ENCODE measurements at places on chromosomes 2 and 18.
A peak's percentile ranks its signal among the peaks of the same experiment; 100 is the strongest.

DNA sequence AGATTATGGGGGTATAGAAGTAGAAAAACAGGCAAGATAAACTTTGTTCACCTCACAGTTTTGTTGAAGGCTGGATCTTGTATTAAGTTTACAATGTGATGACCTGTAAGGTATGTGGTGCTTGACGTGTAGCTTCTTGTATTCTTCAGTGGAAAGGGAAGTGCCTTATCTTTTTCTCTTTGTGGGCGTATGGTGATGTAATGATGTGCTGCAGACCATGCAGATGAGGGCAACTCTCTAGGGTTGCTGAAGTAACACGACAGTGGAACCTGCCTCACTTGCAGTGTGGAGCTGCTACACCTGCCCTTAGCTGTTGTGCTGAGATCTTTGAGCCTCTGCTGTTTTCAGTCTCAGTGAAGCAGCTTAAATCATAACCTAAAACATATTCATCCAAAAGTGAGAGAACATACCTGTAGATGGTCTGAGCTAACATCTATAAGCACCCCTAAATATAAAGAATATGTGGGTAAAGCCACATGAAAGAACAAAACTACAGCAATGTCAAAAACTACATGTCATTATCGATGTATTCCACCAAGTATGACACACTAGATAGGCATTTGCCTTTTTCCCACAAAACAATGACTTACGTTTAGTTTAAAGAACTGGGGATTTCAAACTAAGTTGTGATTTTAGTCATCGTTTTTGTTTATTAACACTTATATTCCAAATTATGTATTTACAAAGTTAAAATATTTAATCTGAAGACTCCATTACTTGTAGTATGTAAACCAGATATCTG, 1144.1 kb downstream of the CNTNAP5 start:
- DNase-seq = peak; percentile 3

DNA sequence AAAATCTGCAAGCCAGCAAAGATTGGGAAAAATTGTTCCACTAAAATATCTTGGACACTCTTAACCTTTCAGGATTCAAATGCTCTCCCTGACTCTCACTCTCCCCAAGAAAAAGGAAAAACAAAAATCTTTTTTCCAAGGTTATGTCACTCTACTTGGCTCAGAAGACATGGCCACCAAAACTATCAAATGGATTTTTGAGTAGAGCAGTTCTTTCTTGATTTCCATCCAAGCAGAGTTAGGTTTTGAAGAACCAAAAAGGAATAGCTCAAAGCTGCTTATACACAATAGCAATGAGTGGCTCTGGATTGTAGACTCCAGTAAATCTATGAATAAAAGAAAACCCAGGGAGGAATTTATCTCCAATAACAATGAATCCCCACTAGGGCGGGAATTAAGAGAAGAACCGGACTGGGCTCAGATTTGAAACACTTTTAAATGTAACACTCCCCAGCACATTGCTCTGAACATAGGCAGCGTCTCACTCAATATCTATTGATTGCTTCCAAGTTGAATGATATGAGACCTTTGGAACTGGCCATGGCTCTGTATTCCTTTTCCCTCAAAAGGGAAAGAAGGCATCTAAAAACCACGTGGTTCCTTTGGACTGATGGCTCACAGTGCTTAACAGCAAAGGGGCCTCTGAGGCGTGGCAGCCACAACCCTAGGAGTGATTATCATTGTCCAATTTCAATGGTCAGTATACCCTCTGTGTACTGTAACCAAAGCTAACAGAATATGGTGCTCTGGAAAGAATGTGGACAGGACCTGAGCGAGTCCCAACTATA, 68.3 kb downstream of the SPRED2 start:
- no peak for DNase-seq

DNA sequence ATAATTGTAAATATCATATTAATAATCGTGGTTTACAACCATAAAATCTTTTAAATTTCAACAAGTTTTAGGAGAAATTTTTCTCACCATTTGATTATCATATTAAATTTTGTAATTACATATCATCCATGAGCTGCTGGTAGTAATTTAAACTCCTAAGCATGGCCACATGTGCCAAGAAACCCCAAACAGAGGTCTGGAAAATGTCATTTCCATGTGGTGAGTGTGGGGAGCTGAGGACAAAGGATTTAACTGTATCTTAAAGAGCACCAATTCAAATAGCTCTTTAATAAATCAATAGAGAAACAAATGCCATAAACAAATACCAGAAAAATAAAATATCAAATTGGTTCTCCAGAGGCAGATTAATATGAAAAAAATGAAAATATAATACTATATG, 26.3 kb downstream of the PSME4 start:
- DNase-seq = no peak

- no peak for DNase-seq
Observed at GRCh38 chr2:83991992-83992391, 467.1 kb downstream of the SUCLG1 start.

- DNase-seq = no peak
Observed at GRCh38 chr2:190695739-190696138, 46.9 kb downstream of the NAB1 start.

GRCh38 chr2:174552880-174553279, 44.7 kb downstream of the WIPF1 start:
- DNase-seq = no peak

- DNase-seq = no peak
Observed at GRCh38 chr2:168731002-168731401, 71.4 kb upstream of the NOSTRIN start.

GRCh38 chr18:45653090-45653489, 37.8 kb downstream of the SLC14A2 start:
- DNase-seq = no peak

GRCh38 chr2:181745796-181746540, 65.7 kb upstream of the NEUROD1 start:
- DNase-seq = no peak

DNA sequence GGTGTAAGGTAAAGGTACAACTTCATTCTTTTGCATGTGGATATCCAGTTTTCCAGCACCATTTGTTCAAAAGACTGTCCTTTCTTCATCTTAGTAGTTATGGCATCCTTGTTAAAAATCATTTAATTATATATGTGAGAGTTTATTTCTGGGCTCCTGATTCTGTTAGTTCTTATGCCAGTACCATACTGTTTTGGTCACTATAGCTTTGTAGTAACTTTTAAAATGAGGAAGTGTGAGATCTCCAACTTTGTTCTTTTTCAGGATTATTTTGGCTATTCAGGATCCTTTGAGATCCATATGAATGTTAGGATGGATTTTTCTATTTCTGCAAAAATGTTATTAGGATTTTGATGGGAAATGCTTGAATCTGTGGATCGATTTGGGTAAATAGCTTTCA, 16.8 kb downstream of the ACTR3 start:
- DNase-seq = no peak

DNA sequence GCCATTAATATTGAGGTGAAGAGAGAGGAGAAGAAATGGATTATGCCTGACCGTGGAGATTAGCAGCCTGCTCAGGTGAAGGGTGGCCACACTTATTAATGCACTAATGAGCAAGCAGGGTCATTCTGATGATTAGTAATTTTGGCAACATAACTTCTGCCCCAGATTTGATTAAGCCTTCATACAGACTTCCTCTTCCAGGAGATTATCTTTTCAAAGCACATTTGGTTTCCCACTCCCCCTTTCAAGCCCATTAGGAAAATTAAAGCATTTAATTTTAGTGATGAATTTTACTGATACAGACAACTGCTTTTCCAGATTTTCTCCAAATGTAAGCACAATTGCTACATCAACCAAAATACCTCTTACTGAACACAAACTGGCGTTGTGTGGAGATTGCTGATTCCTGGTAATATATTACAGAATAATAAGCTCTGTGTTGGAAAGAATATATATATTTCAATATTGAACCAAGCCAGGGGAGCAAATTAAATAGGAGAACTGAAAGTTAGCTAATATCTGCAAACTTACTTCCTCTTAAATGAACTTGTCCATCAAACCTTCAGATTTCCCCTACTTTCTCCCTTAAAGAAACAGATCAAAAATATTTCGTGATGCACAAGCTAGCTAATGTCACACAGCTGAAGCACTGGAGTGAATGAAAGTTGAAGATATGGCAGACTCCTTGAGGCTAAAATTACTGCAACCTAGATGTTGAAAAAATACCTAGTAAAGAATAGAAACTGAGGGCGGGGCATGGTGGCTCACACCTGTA, 140.8 kb downstream of the FAM210A start:
- DNase-seq = no peak

- no peak for DNase-seq
Observed at GRCh38 chr2:23548143-23548769, 163.3 kb downstream of the KLHL29 start.

DNA sequence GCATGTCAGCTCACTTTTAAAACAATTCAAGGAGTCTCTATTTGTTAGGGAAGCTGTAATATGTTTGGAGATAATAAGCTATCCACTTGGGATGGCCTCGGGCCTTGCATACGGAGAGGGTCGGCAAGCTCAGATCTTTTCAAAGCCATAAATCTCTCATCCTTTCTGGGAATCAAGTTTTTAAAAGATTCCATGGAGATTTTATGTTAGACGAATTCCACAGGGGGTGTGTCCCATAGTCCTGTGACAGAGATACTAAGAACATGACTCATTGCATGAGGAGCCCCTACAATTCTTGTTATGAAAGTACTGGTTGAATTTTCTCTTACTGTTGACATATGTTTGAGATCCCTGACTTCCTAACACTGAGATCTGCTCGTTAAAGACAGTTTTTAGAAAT, 108.7 kb downstream of the FEZ2 start:
- DNase-seq = no peak

DNA sequence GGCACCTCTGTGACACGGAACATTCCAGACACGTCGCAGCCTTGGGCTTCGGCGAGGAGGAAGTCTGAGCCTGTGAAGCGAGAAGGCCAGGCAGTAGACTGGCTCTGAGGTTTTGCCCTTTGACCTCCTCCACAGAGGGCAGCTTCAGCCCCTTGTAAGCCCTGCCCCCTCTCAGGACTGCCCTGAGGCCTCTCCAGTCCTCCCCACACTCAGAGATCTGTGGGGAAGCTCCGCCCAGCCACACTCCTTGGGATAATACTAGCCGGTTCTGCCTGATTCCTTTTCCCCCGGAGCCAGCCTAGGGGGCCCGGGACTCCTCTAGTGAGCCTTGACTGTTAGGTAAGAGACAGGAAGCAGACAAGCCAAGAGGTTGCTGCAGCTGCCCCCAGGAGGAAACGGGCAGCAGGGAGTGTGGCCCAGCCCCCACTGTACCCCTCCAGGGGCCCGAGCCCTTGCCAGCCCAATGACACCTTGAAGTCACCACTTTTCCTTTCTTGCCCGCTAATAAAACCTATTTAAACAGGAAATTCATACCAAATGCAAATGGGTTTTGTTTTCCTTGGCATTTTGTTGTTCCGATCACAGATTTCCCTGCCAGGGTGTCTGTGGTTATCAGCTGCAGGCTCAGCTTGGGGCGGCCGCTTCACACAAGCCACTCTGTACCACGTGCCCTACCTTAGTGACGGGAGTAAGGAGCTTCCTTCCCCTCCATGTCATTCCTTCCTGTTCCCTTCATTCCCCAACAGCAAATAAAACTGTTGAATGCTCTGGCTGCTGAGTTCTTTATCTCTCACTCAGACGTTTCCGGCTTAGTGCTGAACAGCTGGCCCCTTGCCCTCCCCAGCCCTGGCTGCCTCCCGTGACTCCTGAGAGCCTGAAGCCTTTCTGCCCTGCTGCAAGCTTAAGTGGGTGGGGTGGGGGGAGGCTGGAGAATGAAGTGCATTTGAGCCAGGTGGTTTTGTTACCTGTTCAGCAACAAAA, 124.7 kb downstream of the CABLES1 start:
- DNase-seq = peak; percentile 52

DNA sequence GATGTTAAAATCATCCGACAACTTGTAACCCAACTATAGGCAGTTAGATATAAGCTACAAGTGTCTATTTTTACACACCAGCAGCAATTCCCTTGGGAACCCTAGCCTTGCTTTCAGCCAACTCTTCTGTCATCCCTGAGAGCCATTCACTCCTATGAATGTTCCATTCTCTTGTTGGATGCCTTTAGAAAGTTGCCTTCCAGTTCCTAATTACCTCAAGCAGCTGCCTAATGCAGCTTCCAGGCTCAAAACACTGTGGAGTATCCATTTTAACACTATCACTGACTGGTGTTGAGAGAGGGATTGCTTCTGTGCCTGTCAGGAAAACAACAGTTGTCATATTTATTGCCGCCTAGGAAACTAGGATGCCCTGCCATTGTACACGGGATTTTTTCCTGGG, 402.0 kb upstream of the ACVR2A start:
- no peak for DNase-seq

- DNase-seq = no peak
Observed at GRCh38 chr2:238910751-238911351, 63.0 kb downstream of the TWIST2 start.

- DNase-seq = no peak
Observed at GRCh38 chr18:76398295-76398694, 96.7 kb downstream of the ZNF516 start.

DNA sequence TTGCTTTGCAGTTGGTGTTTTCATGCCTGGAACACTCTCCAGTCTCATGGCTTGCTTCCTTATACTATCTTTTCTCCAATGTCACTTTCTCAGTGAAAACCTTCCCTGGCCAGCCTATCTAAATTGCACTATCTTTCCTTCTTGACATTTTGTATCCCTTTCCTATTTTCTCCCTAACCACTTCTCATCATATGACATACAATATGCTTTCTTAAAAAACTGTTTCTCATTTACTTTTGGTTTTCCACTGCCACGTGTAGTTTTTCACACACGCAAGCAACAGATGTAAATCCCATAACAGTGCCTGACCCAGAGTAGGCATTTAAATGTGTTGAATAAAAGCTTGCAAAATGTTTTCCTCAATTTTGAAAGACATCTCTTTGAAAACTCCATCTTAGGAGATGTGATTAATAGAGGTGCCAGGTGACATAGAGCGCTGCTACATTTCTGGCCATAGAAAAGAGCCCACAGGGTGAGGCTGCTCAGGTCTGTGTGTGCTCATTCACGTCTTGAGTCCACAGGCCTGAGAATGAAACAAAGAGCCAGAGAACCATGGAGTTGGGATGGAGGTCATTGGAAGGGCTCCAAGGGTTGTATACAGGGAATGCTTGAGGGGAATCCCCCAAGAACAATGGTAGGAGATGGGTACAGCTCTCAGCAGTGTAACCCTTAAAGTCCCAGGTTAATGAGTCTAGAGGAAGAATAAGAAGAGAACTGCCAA, 12.7 kb downstream of the ZNF24 start:
- DNase-seq = no peak

GRCh38 chr2:230934231-230935129, 9.4 kb upstream of the GPR55 start:
- DNase-seq = no peak

DNA sequence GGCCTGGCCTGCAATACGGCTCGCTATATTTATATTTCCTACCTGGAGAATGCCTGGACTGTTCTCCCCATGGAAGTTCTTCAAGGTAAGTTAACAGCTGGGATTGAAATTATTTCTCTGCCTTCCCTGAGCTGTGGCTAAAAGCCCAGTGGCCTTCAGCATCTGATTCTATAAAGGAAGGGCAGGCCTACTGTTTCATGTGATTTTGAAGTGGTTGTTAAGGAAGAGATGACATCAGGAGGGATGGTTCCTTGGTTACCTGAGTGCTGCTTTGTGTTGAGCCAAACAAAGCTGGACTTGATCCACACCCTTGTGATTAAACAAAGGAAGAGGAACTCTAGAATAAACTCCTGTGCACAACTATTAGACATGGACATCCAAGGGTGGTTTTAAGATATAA, 61.6 kb downstream of the MFSD6 start:
- peak; percentile 42 for DNase-seq

GRCh38 chr2:155692106-155692505, 640.4 kb downstream of the NR4A2 start:
- no peak for DNase-seq
